ENCODE measurements at places on chromosomes 1 and 21. TPM values are rescaled to one million over a fixed set of nuclear protein-coding genes. Genes with fewer than 3 reads are reported as not detected.

DNA sequence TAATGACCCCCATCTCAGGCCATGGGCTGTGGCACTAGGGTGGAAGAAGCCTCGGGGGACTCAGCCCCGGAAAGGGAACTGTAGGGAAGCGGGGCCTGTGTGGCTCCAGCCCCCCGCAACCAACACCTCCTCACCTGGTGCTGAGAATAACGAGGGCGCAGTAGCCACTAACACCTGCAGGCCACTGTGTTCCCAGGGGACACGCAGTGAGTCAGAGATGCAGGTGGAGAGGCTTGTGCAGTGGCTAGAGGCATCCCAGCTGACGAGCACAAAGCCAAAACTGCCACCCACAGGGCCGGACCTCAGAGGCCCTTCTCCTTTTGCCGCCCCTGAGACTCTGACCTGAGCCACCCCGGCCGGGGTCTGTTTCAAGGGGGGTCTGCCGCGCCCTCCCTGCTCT lies 33.5 kb upstream of the CCDC27 start:
- no peak for DNase-seq

DNA sequence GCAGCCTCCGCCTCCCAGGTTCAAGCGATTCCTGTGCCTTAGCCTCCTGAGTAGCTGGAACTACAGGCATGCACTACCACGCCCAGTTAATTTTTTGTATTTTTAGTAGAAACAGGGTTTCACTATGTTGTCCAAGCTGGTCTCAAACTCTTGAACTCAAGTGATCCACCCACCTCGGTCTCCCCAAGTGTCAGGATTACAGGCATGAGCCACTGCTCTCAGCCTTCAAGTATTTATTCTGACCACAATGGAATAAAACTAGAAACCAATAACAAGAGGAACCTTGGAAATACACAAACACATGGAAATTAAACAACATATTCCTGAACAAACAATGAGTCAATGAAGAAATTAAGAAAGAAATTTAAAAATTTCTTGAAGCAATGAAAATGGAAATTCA lies 32.7 kb upstream of the DR1 start:
- DNase-seq: no peak

CHI3L1 gene
- 1.3 TPM for total RNA-seq

SLC39A1 gene
- total RNA-seq: 55.3 TPM

Measured in heart left ventricle (tissue), 16 donors.